ENCODE measurements at places on chromosomes 7 and 10.

GRCh38 chr7:108114117-108114841, 15.9 kb downstream of the LAMB4 start:
- DNase-seq, result no peak

DNA sequence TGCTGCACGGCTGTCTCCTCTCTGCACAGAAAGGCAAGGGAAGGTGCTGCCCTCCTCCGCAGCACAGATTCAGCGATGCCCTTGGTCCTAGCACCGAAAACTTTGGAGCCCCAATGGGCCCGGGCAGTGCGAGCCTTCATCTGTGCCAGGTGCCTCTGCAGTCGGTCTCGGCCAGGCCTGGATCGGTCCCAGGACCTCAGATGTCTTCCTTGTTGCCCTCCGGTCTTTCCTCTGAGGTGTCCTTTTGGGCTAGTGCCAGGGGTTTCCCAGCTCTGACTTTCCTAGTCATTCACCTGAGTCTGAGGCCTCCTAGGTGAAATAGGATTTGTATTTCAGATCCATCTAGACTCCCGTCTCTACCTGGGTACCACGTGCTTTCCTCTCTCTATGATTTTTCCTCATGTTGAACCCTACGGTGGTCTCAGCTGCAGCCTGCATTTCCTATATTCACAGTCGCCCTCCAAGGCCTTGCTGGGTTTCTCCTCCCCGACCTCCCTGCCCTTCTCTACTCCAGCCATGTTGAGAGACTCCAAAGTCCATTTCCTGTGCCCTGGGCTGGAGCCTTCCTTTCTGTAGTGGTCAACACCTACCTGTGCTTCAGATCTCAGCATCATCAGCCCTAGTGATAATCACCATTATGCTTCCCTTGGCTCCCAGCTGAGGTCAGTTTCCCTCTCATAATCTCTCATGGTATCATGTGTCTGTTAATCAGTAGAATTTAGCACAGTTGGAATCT, 92.0 kb upstream of the PRSS58 start:
- DNase-seq, result no peak

- DNase-seq, result no peak
Observed at GRCh38 chr7:45129181-45129800, 17.8 kb upstream of the TBRG4 start.

- no peak for DNase-seq
Observed at GRCh38 chr10:78768876-78769275, 299.9 kb upstream of the ZMIZ1 start.

DNA sequence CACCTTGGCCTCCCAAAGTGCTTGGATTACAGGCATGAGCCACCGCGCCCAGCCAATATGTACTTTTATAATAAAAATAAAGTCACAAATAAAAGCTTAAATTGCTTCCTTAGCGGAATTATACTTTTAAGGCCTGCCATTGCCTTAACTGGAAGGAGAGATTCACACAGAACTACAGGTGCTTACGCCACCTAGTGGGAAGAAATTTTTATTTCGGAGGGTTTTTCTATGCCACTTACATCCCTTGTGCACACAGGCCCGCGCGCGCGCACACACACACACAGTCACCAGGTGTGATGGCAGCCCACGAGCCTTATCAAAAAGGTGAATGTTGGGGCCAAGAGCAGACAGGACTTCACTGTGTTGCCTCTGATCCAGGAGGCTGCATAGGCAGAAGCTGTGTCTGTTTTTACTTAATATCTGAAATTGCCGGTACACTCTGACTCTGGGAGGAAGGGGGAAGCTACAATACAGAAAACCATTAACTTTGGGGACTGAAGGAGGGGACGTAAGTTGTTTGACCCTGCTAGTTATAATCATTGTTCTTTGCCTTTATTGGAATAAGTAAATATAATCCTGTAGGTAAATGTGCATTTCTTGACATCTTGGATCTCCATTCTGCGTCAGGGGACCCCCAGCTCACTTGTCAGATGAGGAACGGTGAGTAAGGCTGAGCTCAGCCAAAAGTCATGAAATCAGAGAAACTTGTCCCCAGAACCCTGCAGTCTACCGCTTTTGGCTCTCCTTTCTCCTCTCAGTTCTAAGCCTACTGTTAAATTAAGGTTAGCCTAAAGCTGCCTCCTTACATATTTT, 87.1 kb downstream of the SLC16A9 start:
- DNase-seq, result peak; percentile 22

GRCh38 chr10:86671419-86671818, 3.1 kb downstream of the LDB3 start:
- no peak for DNase-seq

GRCh38 chr7:2775376-2775775, 68.7 kb downstream of the GNA12 start:
- DNase-seq, result no peak

GRCh38 chr7:73470208-73470607, 36.6 kb downstream of the FZD9 start:
- DNase-seq, result no peak

DNA sequence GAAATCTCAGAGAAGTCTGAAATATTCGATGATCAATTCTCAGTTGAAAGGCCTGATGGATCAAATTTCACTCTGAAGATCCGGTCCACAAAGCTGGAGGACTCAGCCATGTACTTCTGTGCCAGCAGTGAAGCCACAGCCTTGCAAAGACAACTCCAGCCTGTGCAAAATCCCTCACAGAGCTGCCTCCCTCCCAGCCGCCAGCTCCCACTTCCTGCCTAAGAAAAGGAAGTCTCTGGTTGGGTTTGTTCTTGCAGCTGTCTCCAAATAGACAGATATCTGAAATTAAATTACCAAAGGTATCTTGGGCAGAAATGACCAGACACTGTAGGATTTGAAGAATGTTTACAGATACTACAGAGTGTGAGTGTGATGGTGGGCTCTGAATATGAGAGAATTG, 43.4 kb upstream of the PRSS58 start:
- DNase-seq, result peak; percentile 46

DNA sequence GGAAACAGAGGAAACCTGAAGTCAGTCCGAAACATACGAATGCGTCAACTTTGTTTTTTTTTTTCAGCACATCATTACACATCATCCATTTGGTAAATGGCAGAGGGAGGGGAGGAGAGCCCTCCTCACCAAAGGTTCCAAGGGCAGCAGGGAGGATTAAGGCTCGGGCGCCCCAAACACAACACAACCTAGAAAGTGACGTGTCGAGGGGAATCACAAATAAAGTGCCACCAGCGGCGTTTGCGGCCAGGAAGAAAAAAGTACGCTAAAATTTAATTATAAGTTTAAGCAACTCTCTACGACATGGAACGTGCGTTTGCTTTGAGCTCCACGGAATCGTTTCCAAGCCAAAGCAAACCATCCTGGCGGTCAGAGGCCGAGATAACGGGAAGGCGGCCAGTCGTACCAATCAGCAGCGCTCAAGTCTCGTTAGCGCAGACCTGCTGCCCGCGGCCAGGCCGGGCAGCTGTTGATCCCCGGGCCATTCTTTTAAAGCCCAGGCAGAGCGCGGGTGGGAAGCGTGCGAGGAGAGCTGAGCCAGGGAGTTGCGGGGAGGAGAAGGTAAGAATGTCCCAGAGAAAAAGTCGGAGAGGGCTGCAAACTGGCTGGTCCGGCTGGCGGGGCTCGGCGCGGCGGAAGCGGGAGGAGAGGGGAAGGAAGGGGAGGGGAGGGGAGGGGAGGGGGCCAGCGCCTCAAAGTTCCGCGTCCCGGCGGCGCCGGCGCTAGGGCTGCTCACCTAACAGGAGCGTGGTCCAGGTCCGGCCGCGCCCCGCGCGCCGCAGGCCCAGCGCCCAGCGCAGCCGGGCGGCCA, 719 bp downstream of the DPY19L1 start:
- DNase-seq, result no peak

GRCh38 chr7:79452032-79452494, 1.4 kb downstream of the MAGI2 start:
- no peak for DNase-seq

GRCh38 chr10:66006411-66006810, 919.4 kb upstream of the LRRTM3 start:
- DNase-seq, result no peak

DNA sequence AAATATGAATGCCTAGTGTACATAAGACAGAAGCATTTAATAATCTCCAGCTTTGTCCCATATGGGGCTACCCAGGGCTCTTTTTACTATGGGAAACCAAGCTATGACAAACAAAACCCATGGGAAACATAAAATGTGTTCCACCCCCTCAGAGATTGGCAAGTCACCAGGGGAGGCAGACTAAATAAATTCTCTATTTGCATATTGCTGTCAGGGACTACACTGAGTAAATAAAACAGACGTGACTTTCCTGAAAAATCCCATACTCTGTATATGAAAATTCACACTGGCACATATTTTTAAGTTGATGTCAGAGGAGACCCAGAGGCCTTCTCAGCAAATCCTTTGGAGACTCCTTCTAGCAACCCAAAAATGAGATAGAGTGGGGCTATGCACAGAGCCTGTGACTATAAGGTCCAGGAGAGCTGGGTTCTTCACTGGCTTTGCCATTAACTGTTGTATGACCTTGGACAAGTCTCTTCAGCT, 44.0 kb upstream of the HPSE2 start:
- no peak for DNase-seq

GRCh38 chr10:91672021-91672608, 39.2 kb upstream of the PPP1R3C start:
- no peak for DNase-seq

DNA sequence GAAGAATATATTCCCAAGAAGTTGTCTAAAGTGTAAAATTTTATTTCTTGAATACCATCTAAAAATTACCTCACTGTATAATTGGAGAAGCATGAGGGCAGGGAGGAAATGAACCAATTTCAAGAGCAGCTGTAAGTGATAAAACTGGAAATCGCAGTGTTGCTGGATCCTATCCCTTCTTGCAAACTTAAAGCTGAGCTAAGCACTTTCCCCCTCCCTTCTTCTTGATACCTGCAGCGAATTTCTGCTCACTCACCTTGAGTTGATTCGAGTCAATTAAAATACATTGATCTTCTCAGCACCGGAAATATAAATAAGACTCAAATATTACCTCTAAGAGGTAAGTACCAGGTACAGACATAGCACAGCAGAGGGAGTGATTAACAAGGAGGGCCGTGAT, 65.5 kb downstream of the ARMC3 start:
- DNase-seq, result no peak

DNA sequence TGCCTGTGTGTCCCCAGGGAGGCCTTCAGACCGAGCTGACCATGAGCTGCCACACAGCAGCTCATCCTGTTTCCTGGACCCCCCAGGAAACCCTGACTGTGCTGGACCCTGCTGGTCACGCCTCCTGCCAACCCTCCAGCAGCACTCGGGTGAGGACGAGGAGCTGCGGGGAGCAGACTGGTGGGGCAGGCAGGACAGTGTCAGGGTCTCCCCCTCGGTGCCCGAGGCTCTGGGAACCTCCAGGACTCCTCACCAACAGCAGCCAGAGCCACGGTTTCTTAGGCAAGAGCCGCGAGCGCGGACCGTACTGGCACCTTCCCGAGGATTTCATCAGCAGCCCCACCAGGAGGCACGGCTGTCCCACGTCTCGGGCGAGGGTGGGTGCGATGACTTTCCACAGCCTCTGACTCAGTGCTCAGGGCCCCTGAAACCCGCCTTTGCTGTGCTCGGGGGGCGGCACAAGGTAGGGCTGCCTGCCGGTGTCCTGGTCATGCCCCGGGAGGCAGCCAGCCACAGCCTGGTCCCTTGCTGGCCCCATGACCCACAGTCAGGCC, 186.9 kb downstream of the ELFN1 start:
- no peak for DNase-seq

DNA sequence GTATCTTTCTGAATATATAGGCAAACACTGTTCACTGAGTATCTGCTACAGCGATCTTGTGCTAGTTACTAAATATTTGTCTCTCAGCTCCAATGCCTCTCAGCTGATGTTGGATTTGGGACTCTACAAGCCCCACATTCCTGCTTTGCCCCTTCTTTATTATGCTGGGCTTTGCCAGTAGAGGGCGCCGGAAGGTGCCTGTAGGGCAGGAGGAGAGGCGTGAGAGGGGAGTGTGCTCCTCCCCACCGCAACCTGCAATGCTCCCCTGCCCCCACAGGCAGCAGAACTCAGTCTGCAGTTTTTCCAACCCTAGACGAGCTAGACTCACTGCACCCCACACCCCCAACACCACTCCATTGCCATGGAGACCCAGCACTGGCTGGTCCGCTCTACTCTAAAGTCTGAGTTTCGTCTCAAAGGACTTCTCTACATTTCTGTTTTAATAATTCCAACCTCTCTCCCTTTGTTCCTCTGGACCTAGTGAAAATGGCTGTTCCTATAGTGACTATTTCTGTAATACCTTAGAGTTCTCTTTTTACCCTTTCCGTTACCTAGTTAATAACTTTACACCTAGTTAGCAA, 337.6 kb downstream of the CCSER2 start:
- no peak for DNase-seq

GRCh38 chr7:138460649-138461607, 869 bp downstream of the TRIM24 start:
- DNase-seq, result peak; percentile 60

DNA sequence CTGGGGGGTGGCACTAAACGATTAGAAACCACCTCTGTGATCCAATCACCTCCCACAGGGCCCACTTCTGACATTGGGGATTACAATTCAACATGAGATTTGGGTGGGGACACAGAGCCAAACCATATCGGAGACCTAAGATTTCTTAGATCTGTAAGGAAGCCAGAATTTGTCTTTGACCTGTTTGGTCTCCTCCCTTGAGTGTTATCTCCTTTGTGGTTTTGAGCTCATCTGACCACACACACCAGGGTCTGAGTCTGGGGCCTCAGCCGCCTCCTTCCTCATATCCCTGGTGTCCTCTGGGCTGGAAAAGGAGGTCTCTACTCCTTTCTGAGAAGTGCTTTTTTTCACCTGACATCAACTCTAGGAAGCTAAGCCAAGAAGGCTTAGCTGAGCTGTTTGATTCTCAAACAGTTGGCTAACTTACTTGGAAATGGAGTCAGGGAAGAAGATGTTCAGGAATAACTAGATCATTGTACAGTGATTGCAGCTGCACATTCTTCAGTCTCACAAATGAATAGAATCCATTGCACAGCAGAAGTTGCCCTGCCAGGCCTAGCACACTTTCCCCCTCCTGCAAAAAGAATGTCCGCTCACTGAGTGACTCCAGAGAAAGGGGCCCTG, 167.4 kb downstream of the ARHGAP21 start:
- no peak for DNase-seq

DNA sequence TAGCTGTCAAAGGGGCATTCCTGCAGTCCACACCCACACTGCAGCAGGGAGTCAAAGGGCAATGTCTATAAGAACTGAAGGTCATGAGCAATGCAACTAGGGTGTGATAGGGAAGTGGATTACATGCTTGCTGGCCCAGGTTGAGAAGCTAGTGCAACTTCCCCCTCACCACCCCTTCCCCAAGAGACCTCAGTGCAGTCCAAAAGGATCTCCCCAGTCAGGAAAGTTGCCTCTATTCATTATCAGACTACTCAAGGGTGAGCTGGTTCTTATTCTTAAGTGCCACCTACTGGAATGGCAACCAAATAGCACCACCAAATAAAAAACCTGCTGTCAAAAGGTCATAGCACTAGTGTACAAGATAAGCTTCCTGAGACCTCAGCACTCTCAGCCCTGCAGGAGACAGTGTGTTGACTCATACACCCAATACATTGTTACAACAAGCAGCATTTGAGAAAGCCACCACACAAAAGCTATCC, 28.2 kb downstream of the MTERF1 start:
- DNase-seq, result no peak

All from bone marrow (tissue), 2 donors.